Right ventricle myocardium inferior (tissue), 1 donor: ENCODE measurements at places on chromosomes 5 and 9.

DNA sequence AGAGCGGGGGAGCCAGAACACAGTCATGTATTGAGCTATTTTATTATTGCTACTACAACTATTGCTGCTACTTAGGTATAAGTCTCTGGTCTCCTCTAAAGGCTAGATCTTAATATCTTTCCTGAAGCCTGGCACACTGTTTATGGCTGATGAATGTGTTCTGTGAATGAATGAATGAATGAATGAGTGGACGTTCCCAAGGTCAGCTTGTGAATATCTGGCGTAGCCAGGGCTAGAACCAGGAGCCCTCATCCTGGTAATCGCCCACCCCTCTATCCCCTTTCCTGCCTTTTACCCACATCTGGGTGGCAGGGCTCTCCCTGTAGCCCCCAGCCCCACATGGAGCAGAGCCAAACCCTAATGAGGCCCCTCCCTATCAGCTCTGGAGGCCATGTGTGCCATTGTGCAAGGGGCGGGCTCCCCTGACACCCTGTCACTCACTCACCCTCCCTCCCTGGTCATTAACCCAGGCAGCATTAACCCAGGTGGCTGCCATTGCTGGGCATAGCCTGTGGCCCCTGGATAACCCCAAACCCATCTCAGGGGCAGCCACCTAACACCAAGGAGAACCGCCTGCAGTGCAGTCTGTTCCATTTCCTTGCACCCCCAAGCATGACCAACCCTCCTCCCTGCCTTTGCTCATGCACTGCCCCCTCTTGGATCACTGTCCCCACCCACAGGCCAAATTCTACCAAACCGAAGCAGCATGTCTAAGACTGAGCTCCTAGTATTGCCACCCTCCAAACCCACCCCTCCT is 2.0 kb upstream of the AKNA start:
- no peak for DNase-seq

DNA sequence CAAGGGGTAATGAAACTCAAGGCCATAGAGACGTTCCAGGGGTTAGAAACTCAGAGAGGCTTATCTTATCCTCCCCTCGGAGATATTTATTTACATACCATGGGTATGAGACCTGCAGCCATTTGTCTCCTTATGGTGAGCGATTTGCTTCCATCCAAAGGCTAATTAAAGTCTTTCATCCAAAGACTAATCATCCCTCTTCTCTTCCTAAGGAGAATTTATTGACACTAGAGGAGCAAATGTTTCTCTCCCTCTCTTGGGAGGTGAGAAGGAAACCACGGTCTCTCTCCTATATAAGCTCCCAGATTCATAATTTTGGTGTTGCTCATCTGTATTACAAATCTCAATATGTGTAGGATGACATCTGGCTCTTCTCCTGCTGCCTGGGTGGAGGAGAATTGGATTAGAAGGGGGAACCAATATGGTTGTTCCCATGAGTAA is 31.0 kb upstream of the RPS23 start:
- DNase-seq = no peak

DNA sequence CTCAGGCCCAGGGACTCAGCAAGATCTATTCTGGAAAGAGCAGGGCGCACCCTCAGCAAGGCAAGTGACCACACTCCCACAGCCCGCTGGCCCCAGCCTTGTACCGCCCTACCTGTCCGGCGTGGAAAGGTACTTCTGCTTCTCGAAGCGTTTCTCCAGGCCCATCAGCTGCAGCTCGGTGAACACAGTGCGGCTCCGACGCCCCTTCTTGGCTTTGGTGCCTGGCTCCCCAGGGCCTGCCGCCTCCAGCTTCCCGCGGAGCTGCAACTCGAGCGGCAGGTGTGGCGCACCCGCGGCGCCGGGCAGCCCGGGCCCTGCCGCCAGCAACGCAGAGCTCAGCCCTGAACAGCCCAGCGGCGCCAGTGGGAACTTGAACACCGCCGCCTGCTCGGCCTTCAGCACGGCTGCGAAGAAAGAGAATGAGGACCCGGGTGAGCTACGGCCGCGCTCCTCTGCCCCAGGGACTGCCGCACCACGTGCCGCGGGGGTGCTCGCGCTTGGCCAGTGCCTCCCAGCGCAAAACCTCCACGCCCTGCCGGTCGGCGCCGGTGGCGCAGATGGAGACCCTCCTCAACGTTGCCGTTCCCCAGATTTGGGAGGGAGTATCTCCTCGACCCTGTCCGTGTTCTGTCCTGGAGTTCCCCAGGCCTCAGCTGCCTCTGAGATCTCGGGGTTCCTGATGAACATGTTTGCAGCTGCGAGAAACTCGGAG is 2.2 kb downstream of the BARX1 start:
- no peak for DNase-seq

- no peak for DNase-seq
These were observed 38.1 kb upstream of the JAK2 start for GRCh38 chr9:4946937-4947336.

DNA sequence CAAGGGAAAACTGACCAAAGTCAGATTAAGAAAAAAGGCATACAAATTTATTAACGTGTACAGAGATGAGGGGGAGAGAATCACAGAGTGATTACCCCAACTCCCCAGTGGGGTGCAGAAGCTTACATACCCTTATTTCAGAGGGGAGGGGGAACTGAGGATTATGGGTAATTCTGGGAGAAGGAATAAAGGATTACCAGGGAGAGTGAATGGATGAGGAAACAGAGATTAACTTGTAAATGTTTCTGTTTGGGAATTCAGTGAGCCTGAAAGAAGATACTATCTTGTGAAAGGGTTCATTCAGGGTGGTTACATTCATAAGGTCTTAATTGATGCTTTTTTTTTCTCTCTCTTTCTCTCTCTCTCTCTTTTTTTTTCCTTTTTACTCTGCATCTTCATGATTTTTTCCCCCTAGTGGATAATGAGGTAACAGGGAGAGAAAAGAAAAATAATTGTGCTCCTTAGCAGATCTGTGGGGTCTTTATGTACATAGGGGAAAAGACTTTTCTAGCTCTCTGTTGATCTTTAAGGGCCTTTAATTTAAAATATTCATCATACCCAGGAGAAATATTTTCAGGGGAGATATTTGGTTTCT is 49.4 kb downstream of the TARS1 start:
- no peak for DNase-seq

DNA sequence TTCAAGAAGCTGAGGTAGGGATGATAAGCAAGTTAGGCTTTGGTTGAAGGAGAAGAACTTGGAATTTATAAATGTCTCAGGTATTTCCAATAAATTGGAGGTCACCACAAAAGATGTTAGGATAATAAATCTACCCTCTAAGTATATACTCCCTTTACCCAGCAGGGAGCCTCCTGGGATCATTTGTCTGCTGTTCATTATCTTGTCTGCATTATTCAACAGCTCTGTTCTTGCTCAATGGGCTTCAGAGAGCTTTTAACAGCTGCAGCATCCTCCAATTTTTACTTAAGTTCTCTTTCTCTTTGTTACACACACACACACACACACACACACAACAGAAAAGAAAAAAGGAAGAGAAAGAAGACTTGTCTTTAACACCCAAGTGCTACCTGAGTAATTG is 51.7 kb upstream of the VPS13A start:
- DNase-seq = no peak

DNA sequence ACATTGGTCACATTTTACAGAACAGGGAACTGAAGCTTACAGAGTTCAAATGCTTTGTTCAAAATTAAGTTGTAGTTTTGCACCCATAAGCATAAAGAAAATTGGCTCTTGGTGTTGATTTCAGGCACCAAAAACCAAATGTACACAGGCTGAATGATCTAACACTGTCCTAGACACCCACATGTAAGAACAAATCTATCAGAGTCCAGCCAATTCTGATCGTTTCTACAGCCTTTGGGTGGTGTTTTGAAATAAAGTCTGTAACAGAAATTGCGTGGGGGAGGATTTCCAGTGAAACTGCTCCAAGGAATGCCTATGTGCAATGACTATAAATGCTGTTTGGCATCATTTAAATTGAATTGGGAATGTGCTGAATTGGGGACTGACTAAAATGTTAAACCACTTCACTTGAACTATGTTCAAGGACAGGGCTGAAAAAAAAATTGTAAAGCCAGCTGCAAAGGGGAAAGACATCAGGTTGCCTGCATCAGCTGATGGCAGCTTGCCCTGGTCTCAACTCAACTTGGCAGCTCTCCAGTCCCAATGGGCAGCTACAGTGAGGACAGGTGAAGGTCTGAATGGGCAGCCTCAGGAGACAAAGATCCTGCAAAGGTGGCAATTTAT is 92.2 kb upstream of the TRPC7 start:
- no peak for DNase-seq

- DNase-seq = no peak
These were observed 2.1 kb upstream of the IRX4 start for GRCh38 chr5:1884678-1885403.

DNA sequence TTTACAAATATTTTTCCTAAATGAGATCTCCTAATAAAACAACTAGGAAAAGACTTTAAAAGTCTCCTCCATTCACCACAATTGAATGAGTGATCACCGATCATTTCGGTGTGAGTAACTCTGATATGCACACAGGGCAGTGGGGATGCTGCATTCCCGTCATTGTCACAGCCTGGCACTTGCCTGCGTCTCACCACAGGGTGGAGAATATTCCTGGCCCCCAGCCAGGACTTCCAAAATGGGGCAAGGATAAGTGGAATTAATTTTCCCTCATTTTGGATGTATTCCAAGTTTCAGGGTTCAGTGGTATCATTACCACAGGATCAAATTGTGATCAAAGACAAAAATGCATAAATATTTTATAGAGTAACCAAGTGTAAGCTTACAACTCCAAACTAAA is 107.1 kb downstream of the CTNND2 start:
- no peak for DNase-seq

- DNase-seq = no peak
These were observed 20.3 kb downstream of the MED27 start for GRCh38 chr9:132059361-132059760.

DNA sequence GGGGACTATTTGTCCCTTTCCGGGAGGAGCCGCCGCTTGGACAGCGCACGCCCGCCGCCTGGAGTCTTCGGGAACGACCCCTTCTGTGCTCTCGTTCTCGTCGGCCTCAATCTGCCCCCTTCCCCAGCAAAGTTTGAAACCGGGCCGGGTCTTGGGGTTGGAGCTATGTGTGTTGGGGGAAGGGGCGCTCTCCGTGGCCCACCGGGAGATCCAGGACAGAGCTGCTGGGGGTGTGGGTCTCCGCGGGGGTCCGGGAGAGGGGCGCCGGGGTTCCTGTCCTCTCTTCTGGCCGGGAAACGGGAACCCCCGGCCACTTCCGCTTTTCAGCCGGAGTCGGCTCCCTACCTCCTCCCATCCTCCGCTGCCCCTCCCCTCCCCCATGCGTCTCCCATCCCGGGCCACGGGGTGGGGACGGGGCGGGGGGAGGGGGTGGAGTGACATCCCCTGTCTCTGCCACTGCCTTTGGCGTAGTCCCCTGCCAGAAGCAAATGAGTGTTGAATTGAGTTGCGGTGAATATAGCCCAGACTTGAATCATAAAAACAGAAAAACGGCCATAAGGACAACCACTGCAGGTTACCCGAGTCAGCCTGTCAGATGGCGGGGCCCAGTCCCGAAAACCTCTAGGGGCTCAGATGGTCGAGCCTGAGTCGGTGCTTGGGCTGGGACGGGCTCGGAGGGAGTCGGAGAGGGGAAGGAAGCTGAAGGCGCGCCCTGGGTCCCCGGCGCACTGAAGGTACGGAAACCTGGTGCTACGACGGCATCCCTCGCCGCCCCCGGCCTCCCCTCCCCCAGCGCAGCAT is 1.1 kb downstream of the CPLX2 start:
- DNase-seq = no peak

DNA sequence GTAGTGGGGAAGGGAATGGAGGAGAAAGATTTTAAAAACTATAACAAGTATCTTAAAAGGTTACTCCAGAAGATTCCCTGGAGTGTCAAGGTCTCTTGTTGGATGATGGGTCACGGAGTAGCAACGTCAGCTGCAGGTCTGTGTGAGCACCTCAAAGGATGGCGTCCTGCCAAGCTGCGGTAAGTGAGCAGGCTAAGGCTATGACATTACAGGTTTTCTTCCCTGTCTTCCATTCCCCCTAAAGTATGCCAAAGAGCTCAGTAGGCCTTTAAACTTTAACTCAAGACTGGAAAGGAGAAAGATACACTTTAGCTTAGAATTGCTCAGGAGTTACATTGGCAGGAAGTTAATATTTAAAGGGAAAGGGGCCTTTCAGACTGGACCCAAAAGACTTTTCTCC is 17.5 kb downstream of the SPOCK1 start:
- DNase-seq = no peak

DNA sequence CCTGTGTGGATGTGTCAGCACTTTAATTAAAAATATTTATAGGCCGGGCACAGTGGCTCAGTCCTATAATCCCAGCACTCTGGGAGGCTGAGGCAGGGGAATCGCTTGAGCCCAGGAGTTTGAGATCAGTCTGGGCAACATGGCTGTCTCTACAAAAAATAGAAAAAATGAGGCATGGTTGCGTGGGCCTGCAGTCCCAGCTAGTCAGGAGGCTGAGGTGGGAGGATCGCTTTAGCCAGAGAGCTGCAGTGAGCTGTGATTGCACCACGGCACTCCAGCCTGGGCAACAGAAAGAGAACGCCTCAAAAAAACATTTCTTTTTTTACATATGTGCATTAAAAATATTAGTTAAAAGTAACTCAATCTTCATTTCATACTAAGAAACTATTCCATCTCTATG is 6.2 kb downstream of the TBC1D9B start:
- DNase-seq = no peak

DNA sequence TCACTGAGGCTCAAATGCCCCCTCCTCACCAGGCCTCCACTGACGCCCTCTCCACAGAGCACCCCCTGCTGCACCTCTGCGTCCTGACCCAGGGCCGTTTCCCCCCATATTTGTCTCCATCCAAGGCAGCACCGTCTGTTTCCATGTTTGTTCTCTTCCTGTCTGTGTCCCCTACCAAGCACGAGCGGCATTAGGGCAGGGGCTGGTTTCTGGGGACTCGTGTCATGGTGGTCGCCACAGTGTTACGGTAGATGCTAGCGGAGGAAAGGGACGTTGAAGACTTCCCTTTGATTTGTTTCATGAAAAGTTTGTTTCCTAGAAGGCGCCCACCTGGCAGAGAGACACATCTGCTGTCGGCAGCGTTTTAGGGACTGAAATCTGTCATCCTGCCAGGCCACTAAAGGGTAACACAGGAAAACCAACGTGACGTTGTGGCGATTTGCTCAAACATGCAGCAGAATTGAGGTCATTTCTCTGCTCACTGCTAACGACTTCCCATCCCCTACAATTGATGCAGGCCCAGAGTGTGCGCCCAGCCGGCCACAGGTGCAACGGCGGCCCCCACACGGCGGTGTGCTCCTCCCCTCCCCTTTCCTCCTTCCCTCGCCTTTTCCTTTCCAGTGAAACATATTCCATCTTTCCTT is 79.3 kb upstream of the IRX4 start:
- no peak for DNase-seq

- DNase-seq = no peak
These were observed 360.6 kb downstream of the ARRDC3 start for GRCh38 chr5:91022518-91022917.
